ENCODE measurements at places on chromosomes 16 and 17.

- DNase-seq = no peak
Observed at GRCh38 chr17:80284631-80285030, 24.0 kb downstream of the RNF213 start.

DNA sequence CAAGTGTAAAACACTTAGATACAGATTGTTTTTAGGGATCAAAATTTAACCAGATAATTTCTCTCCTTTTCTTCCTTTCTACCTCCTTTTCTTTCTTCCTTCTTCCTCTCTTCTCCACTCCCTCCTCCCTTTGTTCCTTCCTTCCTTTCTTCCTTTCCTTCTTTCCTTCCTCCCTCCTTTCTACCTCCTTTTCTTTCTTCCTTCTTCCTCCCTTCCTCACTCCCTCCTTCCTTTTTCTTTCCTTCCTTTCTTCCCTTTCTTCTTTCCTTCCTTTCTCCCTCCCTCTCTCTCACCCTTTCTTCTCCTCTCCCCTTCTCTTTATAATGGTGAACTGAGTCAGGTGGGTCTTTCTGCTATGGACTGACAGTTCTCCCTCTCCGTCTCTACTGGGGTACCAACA is 397.5 kb upstream of the CDH11 start:
- no peak for DNase-seq

DNA sequence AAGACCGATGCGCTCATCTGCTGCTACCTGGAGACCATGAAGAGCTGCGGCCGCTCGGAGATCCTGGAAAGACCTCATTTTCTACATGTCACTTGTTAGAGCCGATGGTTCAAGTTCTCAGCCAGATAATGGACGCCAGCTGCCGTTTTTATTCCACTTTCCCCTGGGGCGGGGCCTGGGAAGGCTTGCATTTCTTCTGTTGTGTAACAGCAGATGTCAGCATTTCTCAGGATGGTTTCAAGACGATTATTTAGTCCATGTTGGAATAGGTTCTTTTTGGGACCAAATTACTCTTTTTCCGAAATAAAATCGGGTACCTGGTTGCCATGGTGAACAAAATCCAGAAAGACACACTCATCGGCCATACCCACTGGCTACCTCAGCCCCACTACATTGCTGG is 1418.3 kb downstream of the CDH11 start:
- no peak for DNase-seq

GRCh38 chr17:82536512-82537201 is 17.1 kb downstream of the FOXK2 start:
- DNase-seq = no peak

DNA sequence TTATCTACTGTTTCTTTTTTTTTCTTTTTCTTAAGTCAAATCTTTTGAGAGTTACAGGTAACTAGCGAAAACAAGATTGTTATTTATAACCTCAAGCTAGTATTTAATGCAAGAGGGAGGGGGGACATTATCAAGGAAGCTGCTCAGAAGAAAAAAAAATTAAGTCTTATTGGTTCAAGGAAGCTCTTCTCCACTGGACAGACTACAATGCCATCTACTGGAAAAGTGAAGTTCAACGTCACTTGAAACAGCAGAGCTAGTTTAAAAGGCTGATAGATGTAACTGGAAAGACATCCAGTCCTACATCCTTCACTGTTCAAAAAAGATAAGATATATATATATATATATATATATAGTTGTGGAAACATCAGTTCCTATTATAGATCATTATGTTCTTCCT is 418.0 kb upstream of the PSMD7 start:
- no peak for DNase-seq

DNA sequence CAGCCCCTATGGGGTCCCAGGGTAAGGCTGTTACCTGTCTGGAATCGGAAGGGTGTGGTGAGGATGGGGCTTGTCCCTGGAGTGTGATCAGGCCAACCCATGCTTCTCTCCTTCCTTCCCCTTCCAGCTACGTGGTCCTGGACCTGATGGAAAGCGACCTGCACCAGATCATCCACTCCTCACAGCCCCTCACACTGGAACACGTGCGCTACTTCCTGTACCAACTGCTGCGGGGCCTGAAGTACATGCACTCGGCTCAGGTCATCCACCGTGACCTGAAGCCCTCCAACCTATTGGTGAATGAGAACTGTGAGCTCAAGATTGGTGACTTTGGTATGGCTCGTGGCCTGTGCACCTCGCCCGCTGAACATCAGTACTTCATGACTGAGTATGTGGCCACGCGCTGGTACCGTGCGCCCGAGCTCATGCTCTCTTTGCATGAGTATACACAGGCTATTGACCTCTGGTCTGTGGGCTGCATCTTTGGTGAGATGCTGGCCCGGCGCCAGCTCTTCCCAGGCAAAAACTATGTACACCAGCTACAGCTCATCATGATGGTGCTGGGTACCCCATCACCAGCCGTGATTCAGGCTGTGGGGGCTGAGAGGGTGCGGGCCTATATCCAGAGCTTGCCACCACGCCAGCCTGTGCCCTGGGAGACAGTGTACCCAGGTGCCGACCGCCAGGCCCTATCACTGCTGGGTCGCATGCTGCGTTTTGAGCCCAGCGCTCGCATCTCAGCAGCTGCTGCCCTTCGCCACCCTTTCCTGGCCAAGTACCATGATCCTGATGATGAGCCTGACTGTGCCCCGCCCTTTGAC is 2.4 kb downstream of the MAPK7 start:
- DNase-seq = no peak

- no peak for DNase-seq
Observed at GRCh38 chr16:85950136-85950918, 51.4 kb downstream of the IRF8 start.

GRCh38 chr17:33263396-33263795 is 29.7 kb downstream of the ASIC2 start:
- DNase-seq = no peak

DNA sequence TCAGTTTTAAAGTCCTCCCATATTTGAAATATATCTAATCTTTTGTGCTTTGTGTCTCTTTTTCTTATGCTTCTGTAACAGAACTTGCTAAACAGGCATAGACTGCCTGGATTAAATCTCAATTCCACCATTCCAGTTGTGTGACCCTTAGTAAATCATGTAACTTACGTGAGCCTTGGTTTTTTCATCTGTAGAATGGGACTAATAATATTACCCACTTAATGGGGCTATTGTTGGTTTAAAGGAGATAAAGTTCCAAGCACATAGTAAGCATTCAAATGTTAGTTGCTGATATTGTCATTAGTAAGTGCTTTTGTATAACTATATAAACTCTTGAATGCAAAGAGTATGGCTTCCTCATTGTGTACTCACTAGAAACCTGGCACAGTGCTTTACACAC is 5.9 kb upstream of the VWA3A start:
- no peak for DNase-seq

DNA sequence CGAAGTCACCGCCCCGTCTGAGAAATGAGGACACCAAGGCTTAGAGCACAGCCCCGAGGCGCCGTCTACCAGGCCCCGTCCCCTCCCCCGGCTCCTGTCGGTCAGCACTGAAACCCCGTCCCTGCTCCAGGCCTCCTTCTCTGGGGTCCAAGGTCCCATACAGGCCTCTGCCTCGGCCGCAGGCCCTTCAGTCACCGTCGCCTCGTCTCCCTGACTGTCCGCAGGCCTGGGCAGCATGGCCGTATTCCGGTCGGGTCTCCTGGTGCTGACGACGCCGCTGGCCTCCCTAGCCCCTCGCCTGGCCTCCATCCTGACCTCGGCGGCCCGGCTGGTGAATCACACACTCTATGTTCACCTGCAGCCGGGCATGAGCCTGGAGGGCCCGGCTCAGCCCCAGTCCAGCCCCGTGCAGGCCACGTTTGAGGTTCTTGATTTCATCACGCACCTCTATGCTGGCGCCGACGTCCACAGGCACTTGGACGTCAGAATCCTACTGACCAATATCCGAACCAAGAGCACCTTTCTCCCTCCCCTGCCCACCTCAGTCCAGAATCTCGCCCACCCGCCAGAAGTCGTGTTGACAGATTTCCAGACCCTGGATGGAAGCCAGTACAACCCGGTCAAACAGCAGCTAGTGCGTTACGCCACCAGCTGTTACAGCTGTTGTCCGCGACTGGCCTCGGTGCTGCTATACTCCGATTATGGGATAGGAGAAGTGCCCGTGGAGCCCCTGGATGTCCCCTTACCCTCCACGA is 617 bp downstream of the COASY start:
- no peak for DNase-seq

DNA sequence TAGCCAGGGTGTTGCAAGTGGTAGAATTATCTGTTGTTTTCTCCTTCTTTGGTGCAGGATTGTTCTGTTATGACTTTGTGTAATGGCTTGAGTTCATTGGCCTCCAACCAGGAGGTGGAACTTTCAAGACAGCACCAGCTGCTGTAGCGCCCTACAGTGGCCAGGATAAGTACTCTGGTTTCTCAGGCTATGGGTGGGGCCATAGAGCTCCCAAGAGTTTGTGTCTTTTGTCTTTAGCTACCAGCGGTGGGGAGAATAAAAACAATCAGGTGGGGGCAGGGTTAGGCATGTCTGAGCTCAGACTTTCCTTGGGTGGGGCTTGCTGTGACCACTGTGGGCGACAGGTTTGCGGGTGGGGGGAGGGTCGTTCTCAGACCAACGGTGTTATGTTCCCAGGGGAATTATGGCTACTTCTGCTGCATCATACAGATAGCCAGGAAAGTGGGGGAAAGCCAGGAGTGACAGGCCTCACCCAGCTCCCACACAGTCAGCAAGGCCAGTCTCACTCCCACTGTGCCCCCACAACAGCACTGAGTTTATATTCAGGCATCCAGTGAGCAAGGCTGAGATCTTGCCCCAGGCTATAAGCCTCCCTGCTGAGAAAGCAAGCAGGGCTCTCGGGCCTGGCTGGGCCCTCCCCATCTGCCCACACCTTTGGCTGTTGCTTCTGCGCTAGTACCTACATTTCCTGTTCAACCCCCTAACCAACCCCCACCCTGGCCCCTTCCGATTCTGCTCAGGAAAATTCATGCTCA is 15.4 kb downstream of the ABCA10 start:
- DNase-seq = no peak

- no peak for DNase-seq
Observed at GRCh38 chr17:77128896-77129567, 11.7 kb upstream of the SEC14L1 start.

DNA sequence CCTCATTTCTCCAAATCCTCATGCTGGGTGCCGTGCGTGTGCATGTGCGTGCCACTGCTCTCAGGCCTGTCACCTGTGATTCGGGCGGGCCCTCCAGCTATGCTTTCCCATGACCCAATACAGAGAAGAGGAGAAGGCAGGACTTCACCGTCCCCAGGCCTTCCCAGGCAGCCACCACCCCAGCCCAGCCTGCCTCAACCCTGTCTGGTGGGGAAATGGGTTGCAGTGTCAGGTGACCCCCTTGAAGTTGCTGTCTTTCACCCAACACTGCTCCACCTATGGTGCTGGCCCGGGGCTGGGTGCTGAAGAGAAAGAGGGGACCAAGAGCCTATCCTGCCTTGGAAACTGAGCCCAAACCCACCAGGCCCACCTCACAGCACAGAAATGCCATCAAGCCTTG is 94.7 kb downstream of the GOSR1 start:
- DNase-seq = no peak

- DNase-seq = no peak
Observed at GRCh38 chr16:85625053-85625452, 11.9 kb downstream of the GSE1 start.

DNA sequence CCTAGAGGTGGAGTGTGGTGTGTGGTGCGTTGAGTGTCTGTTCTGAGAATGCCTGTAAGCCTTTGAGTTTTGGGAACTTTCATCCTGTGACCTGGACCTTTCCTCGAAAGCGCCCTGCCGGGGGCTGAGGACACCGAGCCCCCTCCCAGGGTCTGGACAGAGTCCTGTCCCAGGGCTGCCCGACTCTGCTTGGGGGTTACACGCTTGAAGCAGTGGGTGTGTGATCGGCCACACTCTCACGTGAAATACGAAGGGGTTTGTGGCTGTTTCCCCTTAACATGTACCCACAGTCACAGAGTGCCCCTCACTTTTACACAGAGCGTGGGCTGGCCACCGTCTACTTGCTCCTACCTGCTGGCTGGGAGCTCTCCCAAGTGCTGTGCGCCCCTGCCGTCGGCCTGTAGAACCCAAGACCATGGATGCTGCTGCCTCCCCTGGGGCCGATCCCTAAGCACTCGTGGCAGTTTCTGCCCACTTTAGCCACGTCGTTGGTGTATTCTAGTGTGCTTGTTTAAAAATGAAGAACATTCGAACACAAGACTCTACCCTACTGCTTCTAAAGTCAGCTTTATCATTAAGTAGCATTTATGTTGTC is 6.8 kb downstream of the ZNF750 start:
- DNase-seq = no peak

GRCh38 chr17:32160526-32160925 is 18.2 kb downstream of the RHOT1 start:
- DNase-seq = no peak

DNA sequence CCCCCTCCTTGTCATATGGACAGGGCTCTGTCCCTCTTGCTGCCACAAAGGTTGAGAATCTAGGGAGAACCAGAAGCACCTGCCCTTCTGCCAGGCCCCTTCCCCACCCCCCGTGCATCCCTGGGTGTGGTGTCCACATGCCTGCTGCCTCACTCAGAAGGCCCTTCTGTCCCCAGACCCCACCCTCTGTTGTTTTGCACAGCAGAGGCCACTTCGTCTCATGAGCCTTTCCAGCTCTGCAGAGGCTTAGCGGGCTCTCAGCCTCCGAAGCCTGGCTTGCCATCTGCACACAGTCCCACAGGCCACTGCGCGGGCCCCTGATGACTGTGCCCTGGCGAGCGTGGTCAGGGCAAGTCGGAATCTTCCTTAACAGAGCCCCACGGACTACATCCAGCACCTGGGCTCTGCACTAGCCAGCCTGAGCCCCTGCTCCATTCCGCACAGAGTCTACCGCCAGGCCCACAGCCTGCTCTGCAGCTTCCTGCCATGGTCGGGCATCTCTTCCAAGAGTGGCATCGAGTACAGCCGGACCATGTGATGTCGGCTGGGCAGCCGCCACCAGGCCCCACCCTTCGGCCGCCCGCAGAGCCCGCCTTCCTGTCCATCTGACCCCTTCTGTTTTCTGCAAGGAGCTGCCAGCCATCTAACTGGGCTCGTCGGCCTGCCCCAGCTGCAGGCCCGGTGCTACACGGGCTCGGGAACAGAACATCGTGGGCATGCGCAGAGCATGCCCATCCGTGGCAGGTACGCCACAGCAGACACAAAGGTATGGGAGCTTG is 10.8 kb downstream of the C16orf90 start:
- no peak for DNase-seq

DNA sequence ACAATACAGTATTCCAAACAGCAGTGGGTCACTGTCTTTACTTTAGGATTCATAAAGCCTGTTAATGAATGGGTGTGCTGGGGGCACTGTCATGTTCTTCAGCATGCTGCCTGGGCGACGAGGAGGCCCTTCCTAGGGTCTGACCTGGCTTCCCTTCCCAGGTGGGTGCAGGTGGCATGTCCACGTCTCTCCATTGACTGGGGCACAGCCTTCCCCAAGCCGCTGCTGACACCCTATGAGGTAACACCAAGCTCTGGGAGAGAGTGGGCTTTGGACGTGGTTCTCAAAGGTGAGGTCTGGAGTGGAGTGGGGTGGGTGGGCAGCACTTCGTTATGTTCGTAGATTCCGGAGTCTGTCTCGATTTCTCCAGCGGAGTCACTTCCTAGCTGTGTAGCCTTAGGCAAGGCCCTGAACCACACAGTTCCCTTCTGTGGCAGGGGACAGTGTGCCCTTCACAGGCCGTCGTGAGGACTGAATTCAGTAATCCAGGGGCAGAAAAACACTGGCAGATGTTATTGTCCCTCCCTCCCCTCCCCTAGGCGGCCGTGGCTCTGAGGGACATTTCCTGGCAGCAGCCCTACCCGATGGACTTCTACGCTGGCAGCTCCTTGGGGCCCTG is 771 bp upstream of the OVCA2 start:
- no peak for DNase-seq
